ENCODE measurements at places on chromosomes 4 and X.

DNA sequence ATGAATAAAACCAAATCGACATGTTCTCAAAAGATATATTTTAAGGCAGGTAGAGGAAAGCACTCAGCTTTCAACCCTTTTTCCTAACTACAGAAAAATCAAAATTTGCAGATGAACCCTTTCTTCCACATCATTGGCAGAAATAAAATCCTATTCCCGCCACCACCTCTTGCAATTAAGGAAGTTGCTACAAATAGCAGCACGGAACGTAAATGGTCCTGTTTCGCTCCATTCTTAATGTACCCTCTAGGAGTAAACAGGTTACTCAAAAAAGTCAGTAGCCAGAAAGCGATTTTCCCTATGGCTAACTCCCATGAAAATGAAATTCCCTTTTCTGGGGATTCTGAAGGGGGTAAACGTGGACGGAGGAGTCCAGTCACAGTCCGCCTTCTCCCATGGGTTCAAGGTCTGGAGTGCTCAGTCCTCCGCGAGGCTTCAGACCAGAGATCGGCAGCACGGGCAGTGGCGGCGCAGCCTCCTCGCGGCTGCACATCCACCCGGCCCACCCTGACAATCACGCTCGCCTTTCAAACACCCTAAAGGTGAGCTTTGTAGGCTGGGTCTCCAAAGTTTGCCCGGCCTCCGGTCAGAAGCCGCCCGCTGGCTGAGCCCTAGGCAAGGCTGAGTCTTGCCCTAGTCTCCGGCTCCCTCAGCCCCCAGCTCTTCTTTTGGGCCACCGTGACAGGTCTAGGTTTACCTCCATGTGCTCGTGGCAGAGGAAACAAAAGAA is 1.8 kb downstream of the ATP11C start:
- no peak for DNase-seq

DNA sequence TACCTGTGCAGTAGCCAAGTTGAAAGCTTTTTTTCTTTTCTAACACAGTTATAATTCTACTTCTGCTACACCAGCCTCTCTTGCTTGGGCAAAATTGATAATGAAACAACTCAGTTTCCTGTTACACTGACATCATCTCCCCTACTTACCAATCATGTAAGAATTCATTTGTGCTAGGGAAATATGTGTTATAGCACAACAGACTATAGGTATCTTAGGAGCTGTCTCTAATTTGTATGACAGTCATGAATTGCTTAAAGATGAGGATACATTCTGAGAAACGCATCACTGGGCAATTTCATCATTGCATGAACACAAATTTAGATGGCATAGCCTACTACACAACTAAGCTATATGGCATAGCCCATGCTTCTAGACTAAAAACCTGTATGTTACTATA is 246.3 kb upstream of the ANKRD50 start:
- DNase-seq = no peak

DNA sequence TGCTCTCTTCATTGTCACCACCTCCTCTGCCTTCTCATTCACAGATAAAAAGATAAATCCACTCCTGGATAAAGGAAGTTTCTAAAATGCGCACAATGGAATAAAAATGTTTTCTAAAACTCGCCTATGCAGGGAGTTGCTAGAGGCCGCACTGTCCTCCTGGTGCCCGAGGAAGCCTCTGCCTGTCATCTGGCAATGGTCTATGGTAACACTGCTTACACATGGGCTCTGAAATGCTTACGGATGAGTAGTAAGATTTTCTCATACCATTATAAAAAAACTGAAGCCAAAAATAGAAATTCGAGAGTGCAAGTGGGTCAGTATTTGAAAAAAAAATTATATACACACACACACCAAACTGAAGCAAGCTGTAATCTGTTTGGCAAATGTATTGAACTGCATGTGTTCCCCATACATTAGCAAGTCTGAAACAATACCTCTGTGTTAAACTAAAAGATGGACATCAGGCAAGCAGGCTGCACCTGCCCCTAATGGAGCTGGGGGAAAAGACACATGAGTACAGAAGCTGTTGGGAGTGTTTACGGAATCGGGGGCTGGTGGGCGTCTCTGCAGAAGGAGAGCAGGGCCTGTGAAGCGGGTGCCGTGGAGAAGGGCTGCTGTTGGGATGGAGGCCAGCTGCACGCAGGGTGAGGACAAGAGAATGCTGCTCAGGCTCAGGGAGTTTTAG is 103.3 kb upstream of the FAT1 start:
- DNase-seq = no peak

- DNase-seq = no peak
Measured at GRCh38 chr4:78652282-78652876, 100.8 kb downstream of the ANXA3 start.

- no peak for DNase-seq
Measured at GRCh38 chrX:146224442-146224841, 406.8 kb downstream of the SLITRK2 start.

DNA sequence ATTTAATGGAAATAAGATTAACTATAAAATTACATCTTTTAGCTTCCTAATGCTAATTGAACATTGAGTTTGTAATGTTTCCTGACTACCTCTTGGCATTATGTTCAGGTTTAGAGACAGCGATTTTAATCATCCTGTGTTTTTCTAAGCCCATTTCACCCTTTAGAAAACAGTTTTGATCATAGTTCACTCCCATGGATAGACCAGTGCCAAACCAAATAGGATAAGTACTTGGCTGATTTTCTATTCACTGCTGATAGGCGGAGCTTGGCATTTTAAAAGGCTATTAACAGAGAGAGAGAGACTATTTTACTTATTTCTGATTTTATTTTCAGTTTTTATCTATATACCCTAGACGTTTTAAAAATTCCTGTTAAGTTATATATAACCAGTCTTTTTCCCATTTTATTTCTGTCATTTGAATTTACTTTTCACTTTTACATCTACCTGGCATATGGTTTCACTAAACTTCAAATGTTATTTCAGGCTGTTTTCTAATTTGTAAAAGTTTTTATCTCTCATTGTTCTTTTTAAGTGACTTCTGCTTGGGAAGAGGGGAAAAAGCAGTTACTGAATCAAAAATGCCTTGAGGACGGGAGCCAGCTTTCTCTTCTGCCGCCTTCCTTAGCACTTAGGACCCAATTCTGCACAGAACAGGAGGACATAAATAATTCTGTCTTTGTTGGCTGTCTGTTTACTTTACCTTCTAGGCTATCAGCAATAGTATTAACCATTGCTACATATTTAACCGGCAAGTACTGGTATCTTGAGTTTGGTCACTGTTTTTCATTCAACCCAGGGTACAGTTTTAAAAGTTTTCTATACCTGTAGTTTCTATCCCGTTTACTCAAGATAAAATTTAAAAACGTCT is 46.4 kb downstream of the SGMS2 start:
- no peak for DNase-seq

DNA sequence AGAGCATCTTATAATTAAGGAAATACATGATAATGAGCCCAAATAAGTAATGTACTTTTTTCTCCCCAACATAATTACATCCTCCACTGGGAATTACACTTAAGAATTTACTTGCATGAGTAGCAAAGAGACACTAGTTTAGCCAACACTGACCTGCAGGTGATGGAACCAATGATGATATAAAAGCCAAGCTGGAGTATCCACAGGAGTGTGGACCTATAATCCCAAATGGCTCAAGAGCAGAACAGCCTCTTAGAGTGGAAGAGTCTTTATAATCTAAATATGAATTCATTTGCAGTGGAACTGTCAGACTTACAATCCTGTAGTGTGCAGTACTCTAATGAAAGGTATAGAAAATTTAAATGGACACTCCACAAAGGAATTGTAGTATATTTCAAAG is 22.2 kb downstream of the WDR19 start:
- DNase-seq = no peak

DNA sequence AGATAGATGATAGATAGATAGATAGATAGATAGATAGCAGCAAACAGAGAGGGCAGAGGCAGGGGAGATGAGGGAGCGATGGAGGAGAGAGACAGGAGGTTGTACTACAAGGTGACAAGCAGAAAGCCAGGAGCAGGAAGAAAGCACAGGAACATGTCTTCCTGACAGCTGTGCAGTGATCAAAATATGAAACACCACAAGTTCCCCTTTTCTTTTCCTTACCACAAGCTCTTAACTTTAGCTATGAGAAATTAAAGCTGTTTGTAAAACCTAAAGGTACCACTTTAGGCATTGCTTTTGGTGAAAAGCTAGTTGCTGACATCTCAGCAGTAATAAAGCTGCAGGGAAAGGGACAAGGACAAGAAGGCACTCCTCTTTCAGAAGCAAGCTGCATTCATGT is 9.1 kb upstream of the MAGED4B start:
- no peak for DNase-seq

DNA sequence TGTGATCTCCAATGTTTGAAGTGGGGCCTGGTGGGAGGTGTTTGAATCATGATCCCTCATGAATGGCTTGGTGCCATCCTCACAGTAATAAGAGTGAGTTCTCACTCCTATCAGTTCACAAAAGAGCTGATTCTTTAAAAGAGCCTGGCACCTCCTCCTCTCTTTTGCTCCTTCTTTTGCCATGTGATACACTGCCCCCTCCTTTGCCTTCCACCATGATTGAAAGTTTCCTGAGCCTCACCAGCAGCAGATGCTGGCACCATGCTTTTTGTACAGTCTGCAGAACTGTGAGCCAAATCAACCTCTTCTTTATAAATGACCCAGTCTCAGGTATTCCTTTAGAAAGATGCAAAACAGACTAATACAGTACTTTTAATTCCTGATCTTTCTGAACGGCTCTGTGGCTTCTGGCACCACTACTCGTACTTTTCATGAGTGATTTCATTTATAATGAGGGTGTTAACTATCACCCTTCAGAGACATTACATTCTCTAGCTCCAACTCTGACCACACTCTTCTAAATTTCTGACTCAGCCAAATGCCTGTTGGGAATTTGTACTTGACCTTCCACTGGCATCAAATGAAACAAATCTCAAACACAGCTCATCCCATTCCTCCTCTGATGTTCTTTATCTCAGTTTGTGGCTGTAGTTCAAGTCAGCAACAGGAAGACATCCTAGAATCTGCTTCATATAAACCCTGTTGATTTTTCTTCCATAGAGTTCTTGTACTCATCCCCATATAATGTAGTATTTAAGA is 4.2 kb downstream of the UFSP2 start:
- no peak for DNase-seq

GRCh38 chr4:93897559-93897958 is 69.0 kb downstream of the ATOH1 start:
- DNase-seq = no peak

GRCh38 chr4:137664046-137664387 is 131.7 kb upstream of the PCDH18 start:
- DNase-seq = no peak

- no peak for DNase-seq
Measured at GRCh38 chr4:18669390-18669789, 647.8 kb upstream of the LCORL start.

GRCh38 chrX:109902665-109903064 is 100.2 kb upstream of the TMEM164 start:
- no peak for DNase-seq

- no peak for DNase-seq
Measured at GRCh38 chr4:142752202-142752786, 93.8 kb downstream of the INPP4B start.

GRCh38 chr4:120096508-120097297 is 30.1 kb upstream of the MAD2L1 start:
- no peak for DNase-seq

Measured in stimulated activated CD8-positive, alpha-beta memory T cell treated with anti-CD3 and anti-CD28 coated beads, Interleukin-4, amount 100 ng/mL, for 1 hour (primary cell).